Transverse colon (tissue), 4 donors: ENCODE measurements at places on chromosomes 5 and 9. TPM values are rescaled to one million over a fixed set of nuclear protein-coding genes. Genes with fewer than 3 reads are reported as not detected.

GRCh38 chr9:35688558-35689541 is 875 bp downstream of the TPM2 start:
- no peaks in the 10 kb centered on the region for H3K36me3 ChIP-seq
- peak overlapping the region; percentile 91 for H3K27ac ChIP-seq
- H3K4me1 ChIP-seq, result peaks cover 21% of the 10 kb centered on the region
- no peak for DNase-seq

DNA sequence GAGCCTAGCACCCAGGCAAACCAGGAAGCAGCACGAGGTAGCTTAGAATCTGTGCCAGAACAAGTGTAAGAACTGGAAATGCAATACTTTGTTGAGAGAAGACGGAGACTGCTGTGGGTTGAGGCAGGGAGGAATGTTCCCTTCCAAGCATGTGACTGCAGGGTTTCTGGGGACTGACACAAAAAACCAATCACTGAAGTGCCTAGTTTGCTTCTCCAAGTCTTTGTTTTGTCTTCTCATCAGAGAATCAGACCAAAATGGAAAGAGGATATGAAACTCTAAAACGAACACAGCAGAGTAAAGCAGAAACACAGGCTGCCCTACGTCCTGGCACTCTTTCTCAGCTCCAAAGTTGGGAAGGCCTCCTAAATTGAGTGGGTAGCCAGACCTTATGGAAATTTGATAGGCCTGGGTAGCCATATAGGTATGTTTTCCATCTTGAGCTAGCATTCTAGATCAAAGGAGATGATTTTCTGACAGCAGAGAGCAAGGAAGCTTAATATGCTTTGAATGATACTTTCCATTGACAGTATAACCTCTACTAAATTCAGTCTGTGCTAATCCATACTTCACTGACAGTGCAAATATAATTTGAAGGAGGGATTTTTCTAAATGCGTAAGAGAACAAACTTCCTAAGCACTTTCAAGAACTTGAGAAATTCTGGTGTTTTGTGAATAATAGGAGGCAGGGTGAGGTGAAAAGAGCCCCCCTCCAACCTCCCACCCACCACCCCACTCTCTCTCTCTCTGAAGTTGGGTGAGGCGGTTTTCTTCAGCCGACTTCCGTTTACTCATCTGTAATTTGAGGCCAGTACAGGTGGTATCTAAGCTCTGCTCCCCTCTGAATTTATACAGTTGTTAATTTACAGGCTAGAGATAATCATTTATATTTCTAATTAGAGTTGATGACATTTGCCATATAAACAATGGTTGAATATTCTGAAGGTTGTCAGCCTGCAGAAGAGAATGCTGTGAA is 5.5 kb downstream of the ADRB2 start:
- H3K4me3 ChIP-seq, result no peak overlapping the region
- peak overlapping the region; percentile 69 for H3K27ac ChIP-seq
- H3K4me1 ChIP-seq, result peaks cover 16% of the 10 kb centered on the region
- DNase-seq, result no peak

DNA sequence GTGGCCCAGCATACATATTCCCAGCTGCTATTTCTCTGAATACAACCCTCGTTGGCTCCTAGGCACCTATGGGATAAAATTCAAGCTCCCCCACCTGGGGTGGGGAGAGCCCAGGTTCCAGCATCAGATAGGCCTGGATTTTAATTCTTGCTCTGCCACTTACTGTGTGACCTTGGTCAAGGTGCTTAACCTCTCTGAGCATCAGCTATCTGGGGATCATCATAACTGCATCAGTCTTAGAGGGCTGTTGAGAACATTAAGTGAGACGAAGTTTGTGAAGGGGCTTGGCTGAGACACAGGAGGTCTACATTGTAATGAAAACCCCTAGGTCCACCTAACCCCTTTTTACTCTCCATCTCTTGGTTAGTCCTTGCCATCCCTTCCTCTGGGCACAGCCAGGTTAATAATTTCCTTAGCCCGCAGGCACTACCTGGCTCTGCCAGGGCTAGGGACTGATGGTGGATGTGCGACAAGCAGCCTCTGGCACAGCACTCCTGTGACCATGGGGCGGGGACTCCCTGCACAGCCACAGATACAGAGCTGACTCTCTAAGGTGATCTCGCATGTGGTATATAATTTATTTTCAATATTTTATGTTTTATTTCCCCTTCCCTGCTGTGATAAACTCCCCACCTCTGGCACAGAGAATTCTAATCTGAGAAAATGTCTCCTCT is 68.7 kb downstream of the CRB2 start:
- no peaks in the 10 kb centered on the region for H3K27me3 ChIP-seq
- no peaks in the 10 kb centered on the region for H3K36me3 ChIP-seq

DNA sequence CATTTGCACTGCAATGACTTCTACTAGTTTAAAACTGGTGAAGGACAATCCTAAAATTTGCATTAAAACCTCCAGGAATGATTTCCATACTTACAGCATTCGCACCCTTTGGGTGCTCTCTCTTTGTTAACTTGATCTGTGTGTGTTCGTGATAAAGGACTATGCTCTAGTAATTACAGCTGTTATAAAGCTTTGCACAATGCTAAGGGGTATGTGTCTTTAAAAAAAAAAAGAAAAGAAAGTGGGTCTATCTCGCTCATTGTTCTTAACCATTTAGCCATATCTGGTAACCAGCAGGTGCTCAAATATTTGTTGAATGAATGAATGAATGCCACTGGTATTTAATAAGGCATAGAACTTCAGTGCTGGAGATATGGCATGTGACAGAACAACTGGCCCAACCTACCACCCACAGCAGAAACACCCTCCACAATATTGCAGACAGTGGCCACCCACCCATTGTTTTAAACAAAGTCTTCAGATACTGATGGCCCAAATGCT is 8.7 kb downstream of the TRIM36 start:
- H3K4me1 ChIP-seq, result no peaks in the 10 kb centered on the region
- H3K27ac ChIP-seq, result no peak overlapping the region
- H3K27me3 ChIP-seq, result no peaks in the 10 kb centered on the region
- H3K4me3 ChIP-seq, result no peak overlapping the region
- no peak for DNase-seq

DNA sequence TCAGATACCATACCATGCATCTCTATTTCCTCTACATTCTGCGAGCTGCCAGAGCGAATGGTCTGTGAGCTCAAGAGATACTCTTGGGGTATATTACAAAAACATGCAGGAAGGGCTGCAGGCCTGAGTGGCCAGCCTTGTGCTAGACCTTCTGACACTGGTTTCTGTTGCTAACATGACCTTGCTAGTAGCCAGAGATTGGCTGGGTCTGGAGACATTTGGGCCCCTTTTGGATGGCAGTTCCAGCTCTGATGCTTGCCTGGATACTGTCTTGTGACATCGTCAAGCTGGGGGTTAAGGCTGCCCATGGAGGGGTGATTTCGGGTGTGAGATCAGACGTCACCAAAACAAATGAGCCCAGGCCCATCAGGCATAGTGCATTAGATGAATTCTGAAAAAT is 56.1 kb upstream of the FSTL4 start:
- no peak overlapping the region for H3K27ac ChIP-seq
- no peaks in the 10 kb centered on the region for H3K27me3 ChIP-seq
- H3K36me3 ChIP-seq, result no peaks in the 10 kb centered on the region

DNA sequence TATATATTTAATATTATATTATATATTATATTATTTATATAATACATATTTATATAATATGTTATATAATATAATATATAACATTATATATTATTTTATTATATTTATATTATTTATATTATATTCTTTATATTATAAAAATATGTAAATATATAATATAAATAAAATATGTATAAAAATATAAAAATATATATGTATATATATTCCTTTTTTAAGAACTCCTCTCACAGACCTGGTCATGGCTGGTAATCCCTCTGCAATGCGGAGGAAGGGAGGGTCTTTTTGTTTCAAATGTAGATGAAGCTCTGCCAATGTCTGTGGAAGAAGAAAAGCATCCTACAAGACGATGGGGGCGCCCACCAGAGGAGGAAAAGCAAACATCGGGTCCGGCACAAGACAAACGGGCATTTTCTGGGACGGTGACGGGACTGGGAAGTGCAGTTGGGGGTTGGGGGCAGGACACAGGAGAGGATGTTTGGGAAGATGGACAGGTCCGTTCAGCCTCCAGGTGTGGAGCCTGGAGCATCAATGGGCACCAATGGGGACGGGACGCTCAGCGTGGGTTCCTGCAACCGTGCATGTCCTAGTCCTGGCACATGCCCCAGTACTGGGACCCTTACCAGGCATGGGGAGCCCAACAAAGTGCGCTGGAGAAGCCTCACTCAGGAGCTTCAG is 194.0 kb downstream of the IRX1 start:
- DNase-seq, result no peak
- H3K27me3 ChIP-seq, result no peaks in the 10 kb centered on the region
- no peaks in the 10 kb centered on the region for H3K4me1 ChIP-seq
- no peak overlapping the region for H3K27ac ChIP-seq
- H3K4me3 ChIP-seq, result no peak overlapping the region

The COL5A1 gene
- total RNA-seq, result 23.6 TPM

The BRD3 gene
- total RNA-seq, result 21.3 TPM

The TPPP gene
- 40.6 TPM for total RNA-seq

The SLC12A2 gene
- 70.8 TPM for total RNA-seq
